ENCODE measurements at places on chromosomes 11 and 22.

- DNase-seq = no peak
Measured at GRCh38 chr22:43415681-43416080, 3.9 kb downstream of the MPPED1 start.

DNA sequence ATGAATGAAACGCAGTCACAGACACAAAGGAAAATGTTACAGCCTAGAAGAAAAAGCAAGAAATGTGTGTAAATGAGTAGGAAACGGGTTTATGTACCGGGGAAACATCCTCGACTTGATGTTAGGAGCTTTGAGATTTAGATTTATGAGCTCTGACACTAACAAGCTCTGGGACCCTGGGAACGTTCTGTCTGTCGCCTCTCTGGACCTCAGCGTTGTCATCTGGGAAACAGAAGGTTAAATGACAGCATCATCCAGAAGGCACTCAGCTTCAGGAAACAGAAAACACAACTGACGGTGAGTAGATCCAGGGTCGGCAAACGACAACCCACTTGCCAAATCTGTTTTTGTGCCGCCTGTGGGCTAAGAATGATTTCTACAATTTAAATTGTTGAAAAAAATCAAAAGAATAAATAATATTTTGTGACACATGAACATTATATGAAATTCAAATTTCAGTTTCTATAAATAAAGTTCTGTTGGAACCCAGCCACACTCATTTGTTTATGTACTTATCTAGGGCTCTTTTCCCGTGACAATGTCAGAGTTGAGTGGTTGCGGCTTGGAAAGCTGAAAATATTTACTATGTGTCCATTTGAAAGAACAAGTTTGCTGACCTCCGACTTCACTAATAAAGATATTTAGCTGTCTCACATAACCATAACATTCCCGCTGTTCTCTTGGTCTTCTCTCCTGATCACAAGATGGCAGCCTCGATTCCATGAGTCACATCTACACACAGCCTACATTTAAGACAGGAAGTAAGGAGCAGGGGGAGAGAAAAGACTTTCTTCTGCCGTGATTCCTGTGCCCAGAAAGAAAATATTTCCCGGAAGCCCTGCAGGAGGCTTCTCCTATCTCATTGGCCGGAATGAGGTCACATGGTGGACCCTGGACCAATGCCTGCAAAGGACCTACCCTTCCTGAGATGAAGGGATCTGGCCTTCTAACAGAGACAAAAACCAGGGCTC lies 47.1 kb upstream of the SYT13 start:
- peak; percentile 34 for DNase-seq

GRCh38 chr11:6611092-6611962 lies 689 bp downstream of the TAF10 start:
- DNase-seq = peak; percentile 43

GRCh38 chr22:26983311-26983710 lies 325.9 kb downstream of the MIAT start:
- DNase-seq = no peak

DNA sequence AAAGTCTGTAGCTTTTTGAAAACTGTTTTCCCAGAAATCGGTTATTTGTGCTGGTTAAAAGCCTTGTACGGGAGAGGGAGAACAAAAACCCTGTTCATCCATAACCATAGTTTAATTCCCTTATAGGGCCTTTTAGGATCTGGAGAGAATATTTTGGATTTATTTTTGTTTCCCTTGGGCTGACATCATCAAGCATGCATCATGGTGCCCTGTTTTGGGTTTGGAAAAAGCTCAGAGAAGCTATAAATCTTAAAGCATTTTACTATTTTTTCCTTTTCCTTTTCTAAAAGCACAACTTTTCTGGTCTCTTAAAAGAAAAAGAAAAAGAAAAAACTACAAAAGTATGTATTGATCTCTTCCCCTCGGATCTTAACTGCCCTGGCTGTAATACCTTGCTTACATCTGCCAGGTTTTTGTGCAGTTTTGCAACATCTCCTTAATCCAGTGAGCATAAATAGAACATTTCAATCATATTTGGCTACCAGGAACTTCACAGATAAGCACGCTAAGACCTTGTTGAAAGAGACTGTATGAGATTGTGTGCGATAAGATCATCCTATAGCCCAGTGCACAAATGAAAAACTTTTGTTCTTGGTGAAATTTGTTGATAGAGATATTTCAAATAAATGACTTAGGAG lies 88.0 kb downstream of the ZBTB16 start:
- DNase-seq = peak; percentile 97

DNA sequence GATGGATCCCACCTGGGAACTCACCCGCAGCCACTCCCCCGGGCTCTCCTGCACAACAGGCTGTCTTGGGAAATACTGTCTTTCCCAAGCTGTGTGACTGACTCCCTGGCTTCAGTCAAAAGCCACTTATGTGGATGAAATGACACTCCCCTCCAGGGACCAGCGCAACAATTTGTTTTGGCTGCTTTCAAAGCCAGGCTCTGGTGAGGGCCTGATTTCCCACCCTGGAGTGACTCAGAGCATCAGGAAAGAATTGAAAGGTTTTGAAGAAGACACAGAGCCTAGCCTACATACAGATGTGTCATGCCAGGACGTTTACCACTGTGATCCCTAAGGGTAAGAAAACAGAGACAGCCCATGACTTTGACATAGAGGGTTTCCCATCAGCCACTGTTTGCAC lies 550.5 kb downstream of the MIAT start:
- DNase-seq = no peak

DNA sequence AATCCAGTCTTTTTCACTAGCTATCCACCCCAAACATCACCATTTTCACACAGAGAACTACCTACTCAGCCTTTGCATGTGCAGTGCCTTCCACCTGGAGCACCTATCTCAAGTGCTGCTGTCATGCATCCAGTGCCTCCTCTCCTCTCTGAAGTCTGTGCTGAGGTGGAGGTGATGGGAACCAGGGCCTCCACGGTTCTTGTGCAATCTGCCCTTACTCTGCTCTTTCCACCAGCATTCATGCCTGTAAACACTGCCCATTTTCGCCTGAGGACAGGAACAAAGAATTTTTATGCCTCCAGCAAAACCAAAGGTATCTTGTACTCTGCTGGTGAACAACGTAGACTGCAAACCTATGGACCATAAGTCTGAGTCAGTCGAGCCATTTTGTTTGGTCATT lies 27.0 kb downstream of the PITPNB start:
- DNase-seq = no peak

GRCh38 chr11:37946155-37946766 lies 1348.2 kb upstream of the RAG2 start:
- peak; percentile 82 for DNase-seq

DNA sequence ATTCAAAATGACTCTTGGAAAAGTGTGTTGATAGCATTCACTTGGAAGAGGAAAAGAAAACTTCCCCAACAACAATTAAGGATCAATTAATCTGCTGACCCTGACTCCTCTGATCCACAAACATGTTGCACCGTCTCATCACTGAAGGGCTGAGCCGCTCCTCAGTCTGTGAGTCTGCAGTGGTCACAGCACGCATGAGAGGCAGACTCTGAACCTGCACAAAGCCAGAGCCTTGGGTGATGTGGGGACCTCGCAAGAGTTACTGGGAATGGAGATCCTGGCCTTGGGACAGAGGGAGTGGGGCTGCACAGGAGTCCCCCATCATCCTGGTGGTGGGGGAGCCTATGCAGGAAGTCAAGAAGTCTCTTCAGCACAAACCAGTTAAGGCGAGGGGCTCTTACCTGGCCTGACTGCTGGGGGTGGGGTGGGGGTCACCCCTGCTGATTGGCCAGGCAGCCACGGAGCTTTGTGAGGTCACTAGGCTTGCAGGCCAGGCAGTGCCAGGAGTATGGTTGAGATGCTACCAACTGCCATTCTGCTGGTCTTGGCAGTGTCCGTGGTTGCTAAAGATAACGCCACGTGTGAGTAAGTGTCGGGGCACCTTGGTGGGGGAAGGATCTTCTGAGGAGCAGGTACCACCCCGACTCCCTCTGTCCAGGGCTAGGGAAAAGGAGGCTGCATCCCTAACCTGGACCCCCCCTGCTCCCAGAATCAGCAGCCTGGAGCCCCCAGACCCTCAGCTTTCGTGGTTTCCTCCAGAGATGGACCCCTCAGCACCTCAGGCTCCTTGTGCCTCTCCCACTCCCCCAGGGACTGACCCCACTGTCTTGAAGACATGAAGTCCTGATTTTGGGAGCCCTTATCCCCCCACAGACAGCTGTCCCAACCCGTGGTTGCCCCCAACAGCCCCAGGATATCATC lies at the start of gene ACR:
ACR (plus strand) TSS at position 477 of the 921 bp plus-strand sequence; CDS start at position 509, 32 bp downstream.
- no peak for DNase-seq

GRCh38 chr11:17711836-17712235 lies 7.5 kb upstream of the MYOD1 start:
- no peak for DNase-seq

- no peak for DNase-seq
Measured at GRCh38 chr11:36278531-36279282, 10.5 kb downstream of the COMMD9 start.

DNA sequence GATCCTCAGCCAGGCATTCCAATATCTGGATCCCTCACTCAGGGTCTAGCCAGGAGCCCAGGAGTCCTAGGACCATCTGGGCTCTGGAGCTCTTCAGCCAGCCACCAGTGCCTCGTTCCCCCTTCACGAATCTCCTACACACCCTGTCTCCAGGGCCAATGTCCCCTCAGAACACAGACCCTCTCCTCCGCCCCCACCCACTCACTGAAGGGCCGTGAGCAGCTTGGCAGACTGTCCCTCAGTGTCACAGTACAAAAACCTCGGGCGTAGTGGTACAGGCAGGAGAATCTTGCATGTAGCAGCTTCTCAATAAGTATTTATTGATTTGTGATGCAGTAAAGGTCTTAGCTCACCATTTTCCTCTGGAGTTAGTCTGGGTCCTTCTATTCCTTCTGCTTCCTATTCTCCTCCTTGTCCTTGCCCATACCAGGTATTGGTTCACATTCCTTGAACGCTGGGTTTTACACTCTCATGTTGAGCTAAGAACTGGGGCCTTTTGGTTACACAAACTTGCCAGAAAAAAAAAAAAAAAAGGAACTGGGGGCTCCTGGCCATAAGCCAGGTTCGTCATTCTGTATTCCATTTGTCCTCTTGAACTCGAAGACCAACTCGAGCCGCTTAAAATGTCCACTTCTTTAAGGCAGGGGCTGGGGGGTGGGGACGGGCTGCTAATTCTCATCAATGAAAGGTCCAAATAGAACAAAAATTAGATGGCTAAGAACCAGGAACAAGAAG lies 2.3 kb downstream of the CXCR5 start:
- no peak for DNase-seq

All from OCI-M1 (cell line).